ENCODE measurements at places on chromosomes 2 and 18.
A peak's percentile ranks its signal among the peaks of the same experiment; 100 is the strongest.

- no peak for DNase-seq
Observed at GRCh38 chr2:134671513-134671912, 47.3 kb downstream of the TMEM163 start.

DNA sequence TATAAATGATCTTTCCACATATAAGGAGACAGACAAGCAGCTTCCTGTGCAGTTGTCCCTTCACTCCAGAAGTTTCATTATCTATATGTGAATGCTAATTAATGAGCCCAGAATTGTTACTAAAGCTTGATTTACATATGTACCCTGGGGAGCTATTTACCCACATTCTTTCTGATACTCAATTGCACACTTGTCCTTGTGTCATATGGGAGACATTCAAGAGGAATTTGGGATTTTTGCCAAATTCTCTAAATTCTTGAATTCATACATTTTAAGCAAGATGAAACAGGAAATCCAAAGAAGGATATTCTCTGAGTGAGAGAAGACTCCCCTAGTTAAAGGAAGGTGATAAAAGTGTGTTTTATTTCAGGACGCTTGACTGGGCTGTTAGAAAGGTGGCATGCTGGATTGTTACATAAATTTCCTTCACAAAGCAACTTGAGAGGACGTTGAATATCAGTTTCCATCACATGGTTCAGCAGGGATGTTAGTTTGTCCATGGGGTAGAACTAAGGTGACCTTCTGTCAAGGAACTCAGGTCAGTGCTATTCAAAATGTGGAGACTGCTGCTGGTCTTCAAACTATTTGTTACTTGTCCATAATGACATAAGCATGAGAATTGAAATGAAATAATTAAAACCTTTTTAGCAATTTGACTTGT is 368.2 kb downstream of the IRS1 start:
- DNase-seq, result no peak

DNA sequence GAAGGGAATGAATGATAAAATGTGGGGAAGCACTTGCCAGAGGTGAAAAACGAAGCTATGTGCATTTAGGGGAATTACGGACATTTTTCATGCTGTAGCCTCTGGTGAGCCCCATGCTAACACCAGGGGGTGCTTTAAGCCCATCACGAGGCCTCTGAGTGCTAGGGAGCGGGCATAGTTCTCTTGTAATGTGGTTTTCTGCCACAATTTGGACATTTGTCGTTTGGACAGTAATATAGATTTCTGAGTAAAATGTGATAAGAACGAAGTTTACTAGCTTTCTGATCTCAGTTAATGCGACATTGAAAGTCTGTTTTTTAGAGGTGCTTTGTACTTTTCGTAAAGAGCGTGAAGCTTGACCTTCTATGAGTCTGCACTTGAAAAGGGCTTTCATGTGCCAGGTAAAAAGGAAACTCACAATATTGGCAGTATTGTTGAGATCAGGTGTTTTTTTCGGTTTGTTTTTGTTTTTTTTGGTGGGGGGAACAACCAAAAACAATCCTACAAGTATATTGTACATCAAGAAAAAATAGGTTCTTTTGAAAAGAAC is 50.6 kb downstream of the TRAF3IP1 start:
- peak; percentile 40 for DNase-seq

- no peak for DNase-seq
Observed at GRCh38 chr2:101788995-101789970, 91.8 kb downstream of the MAP4K4 start.

- no peak for DNase-seq
Observed at GRCh38 chr18:75220551-75221355, 10.2 kb downstream of the TSHZ1 start.

DNA sequence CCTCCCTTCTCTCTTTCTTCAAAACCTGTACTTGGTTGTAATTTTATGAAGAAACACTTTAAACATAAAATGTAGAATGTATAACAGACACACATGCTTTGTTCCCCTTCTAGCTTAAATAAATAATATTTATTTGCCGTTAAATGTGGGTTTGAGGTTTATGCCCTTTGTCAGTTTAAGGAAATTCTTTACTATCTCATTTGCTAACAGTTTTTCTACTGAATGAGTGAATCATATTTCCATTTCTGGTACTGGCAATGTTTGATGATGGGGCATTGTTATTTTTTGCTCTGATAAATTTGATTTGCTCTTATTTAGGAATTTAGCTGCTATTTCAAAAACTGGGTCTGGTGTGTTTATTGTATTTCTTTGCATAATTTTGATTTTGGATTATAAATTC is 555.6 kb downstream of the CCDC85A start:
- DNase-seq, result no peak

GRCh38 chr2:37322368-37322767 is 2.3 kb downstream of the PRKD3 start:
- DNase-seq, result no peak

DNA sequence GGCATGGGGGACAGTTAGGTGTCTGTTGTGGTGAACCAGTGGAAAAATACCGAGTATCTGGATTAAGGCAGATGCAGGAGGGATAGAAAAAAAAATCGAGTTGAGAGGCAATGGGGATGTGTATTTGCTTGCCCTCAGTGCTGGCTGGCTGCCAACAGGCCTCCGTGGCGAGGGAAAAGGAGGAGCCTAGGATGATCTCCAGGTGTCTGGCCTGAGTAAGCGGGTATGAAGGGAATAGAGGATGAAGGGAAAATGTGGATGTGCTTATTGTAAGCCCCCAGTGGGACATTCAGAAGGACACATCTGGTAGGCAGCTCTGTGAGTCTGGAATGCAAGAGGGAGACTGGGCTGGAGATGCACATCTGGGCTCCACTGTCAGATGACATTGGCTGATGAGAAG is 22.8 kb downstream of the KCNS3 start:
- DNase-seq, result no peak

GRCh38 chr2:129297430-129297829 is 682.0 kb upstream of the RAB6C start:
- no peak for DNase-seq

DNA sequence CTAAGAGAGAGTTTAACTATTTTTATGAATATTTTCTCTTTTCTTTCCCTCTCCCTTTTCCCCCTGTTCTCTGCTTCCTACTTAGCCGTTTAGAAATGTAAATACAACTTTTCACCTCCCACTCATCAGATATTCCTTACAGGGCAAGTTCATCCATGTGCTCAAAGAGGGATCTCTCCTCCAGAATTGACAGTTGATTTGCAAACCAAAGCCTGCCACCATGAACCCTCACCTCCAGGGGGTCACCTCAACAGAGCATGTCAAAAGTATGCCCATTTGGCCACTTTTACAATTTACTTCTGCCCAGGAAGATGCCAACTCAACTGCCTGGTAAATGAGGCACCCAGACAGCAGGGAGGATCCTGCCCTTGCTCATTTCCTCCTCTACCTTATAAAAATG is 149.2 kb upstream of the GYPC start:
- DNase-seq, result no peak

Data from stimulated activated CD4-positive, alpha-beta T cell treated with anti-CD3 and anti-CD28 coated beads, Interleukin-12 subunit alpha, Interleukin-12 subunit beta, amount 100 ng/mL, for 24 hours (primary cell).